D721Med (cell line): ENCODE measurements at places on chromosomes 3 and 15.

DNA sequence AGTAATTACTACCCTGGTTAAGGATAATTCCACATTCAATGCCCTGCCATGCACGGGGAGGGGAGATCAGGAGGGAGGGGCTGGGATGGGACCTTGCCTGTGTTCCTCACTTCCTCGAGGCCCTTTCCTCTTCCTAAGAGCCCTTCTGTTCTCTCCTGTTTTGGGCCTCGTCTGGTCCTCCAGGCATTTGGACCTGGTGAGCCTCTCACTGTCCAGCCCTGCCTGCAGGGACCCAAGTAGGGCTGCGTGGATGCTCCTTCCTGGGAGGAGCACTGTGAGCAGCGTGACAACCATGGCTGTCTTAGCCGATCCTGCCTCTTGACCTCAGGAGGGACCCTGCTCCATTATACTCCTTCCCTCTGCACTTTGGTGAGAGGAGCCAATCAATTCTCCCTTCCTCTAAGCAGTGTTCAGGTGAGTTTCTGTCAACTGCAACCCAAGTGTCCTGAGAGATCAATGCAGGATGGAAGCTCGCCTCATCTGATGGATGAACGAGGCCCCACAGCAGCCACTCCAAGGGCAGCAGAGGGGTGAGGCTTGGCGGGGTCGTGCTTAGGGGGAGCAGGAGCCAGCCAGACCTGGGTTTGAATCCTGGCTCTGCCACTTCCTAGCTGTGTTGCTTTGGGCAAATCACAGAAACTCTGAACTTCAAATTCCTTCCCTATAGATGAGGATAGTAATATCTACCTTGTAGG lies 92.5 kb downstream of the IQSEC1 start:
- DNase-seq, result no peak

DNA sequence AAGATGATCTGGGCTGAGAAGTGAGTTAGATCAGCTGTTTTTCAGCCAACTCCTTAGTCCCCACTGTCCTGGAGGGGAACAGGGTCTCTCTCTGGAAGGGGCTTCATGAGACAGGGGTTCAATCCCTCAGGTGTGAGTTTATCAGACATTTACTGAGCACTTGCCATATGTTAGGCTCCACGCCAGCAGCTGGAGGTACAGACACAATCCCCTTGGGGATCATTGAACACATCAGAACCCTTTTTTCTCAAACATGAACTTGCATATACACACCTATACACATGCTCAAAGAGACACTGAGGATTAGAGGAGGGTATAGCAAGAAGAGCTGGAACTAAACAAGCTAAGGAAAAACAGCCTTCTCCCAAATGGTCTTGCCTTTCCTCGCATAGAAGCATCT lies 5.5 kb upstream of the BMF start:
- peak; percentile 11 for DNase-seq

DNA sequence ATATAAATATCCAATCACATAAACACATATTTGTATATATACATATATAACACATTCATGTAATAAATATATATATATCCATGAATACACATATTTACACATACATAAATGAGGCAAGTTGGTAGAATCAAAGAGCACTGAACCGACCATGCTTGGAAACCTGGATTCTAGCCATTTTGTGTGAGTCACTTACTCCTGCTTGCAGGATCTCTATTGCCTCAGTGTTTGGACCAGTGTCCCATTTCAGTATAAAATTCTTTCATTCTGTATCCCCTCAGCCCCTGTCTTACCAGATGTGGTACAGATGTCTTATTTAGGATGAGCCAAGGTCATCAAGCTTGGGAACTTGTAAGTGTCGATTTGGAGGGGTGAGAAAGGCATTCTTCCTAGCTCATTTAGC lies 391.4 kb upstream of the FRG2C start:
- DNase-seq, result no peak

DNA sequence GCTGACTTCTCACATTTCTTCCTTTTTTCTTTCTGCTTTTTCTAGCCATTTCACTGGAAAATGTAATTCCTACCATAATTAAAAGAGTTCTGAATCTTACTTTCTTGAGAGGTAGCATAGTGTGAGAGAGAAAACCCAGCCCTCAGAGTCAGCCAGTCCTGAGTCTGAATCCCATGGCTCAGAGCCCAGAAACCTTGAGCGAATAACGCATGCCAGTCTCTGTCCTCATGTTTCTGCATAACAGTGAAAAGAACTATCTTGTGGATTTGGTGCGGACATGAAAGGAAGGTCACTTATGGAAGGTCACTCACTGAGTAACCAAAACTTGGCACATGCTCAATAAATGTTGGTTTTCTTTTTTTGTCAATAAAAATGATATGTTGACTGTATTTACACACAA lies 29.3 kb upstream of the SLCO3A1 start:
- no peak for DNase-seq

- no peak for DNase-seq
Measured at GRCh38 chr15:62792986-62793751, 249.4 kb upstream of the TPM1 start.

GRCh38 chr3:3799173-3800079 lies at the start of gene LRRN1:
TSS of gene LRRN1 (plus strand) at chr3:3799431. CDS start at chr3:3844642, 45,211 bp downstream.
- DNase-seq, result peak; percentile 76
